Fibroblast of skin of left biceps (primary cell): ENCODE measurements at places on chromosomes 12 and 14.

DNA sequence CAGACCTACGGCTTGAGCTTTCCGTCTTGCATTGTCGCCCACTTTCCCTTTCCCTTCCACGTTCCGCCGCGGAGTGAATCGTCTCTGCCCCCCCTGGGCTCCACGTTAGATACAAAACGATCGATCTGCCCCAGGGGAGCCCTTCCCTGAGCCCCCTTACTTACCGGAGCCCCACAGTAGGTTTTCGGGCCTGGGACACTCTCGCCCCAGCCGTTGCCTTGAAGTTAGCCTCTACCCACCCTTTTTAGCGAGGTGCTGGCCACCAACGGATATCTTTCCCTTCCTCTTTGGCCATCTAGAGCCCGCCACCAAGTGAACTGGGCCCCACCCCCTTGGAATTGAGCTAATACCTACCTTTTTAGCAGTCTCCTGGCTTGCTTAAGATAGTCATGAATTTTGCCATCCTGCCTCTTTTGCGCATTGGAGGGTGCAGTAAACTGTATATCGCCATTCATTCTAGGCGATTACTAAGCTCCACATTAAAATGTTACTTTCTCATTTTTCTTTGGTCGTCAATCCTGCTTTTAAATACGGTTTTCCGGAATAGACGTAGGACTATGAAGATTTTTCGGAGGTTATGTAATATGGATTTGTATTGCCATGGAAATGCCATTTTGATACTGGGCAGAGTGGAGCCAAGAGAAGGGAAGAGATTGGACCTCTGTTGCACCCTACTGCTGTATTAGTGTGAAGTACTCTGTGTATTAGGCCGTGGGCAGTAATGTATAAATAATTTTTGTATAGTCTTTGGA lies 764 bp downstream of the RBM25 start:
- DNase-seq, result no peak

DNA sequence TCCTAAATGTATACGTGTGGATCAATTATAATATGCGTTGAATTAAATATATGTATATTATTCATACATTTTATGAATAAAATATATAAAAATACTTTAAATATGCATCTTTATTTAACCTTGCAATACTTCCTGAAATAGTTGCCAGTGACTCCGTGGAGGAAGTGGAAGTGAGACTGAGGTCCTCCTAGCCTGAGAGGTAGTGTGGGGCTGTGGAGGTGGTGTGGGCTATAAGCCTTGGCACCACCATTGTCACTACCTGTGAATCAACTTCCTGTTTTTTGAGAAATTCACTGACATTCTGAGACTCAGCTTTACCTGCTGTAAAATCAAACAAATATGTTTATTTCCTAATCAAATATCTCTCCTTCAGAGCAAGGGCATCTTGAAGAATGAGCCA lies 514.2 kb downstream of the VRK1 start:
- no peak for DNase-seq

GRCh38 chr12:3632256-3632655 lies 120.7 kb downstream of the CRACR2A start:
- DNase-seq, result no peak

GRCh38 chr12:3604748-3605586 lies 114.0 kb downstream of the PRMT8 start:
- DNase-seq, result no peak

DNA sequence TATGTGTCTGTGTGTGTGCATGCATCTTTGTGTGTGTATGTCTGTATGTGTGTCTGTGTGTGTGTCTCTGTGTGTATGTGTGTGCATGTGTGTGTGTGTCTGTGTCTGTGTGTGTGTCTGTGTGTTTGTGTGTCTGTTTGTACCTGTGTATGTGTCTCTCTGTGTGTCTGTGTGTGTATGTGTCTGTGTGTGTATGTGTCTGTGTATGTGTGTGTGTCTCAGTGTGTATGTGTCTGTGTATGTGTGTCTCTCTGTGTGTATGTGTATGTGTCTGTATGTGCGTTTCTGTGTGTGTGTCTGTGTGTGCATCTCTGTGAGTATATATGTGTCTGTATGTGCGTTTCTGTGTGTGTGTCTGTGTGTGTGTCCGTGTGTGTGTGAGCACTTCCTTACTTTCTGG lies 39.6 kb upstream of the SMOC1 start:
- DNase-seq, result no peak

GRCh38 chr12:117377758-117378157 lies 16.3 kb upstream of the NOS1 start:
- no peak for DNase-seq
